ENCODE measurements at places on chromosomes 11 and 22.

GRCh38 chr22:44448271-44448830 is 49.7 kb downstream of the RTL6 start:
- DNase-seq: peak; percentile 63

DNA sequence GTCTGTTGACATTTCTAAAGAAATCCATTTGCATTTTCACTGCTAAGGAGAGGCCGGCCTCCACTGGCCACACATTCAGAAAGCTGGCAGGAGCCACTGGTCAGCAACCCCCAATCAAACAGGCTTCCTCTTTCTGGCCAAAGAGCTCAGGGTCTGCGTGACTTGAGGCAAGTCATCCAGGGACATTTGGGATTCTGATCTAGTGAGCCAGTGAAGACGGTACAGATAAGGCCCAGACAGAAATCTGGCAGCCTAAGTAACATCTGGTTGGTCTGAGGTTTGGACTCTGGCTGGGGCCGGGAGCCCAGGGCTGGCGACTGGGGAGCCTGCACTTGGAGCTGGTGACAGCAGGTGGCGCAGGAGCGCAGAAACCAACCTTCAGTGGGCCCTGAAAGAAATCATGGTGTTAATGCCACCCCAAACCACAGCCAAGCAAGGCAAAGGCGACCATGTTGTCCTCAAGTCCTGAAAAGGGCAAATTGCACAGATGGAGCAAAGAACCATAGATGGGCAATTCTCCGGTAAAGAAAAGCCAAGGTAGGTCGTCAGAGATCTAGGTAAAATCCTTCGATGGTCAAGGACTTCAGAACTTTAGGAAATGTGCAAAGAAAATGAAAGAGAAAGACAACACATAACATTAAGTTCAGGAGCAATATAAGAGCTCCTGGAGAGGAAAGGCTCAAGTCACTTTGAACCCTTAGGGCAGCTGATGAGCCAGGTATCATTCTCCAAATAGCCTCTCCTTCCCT is 99.4 kb upstream of the BLID start:
- DNase-seq: peak; percentile 44

DNA sequence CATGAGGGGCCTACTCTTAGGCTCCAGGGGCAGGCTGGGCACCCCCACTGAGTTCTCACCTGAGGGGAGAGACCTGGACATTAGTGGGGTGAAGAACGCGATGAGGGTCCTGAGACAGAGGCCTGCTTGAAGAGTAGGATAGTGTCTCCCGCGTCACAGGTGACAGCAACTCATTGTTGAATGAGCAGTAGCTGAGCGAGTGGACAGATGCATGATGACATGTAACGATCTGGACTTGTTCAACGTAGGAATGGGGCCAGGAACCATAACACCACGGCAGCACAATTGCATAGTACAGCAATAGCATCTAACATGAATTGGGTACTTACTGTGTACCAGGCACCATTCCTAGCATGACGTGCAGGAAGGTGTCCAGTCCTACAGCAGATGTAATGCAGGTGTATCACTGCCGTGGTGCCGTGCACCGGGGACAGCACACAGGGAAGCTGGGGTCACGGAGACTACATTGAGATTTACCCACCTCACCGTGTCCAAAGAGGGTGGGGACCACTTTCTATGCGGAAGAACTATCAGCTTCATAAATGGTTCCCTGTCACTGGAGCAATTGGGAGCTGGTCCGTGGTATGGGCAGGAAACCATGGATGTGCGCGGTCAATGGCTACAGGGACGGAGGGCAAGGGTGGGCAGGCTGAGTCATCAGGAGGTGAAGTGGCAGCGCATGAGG is 1019.1 kb downstream of the TBC1D22A start:
- DNase-seq: no peak

GRCh38 chr11:82631722-82632630 is 101.7 kb downstream of the FAM181B start:
- DNase-seq: no peak

DNA sequence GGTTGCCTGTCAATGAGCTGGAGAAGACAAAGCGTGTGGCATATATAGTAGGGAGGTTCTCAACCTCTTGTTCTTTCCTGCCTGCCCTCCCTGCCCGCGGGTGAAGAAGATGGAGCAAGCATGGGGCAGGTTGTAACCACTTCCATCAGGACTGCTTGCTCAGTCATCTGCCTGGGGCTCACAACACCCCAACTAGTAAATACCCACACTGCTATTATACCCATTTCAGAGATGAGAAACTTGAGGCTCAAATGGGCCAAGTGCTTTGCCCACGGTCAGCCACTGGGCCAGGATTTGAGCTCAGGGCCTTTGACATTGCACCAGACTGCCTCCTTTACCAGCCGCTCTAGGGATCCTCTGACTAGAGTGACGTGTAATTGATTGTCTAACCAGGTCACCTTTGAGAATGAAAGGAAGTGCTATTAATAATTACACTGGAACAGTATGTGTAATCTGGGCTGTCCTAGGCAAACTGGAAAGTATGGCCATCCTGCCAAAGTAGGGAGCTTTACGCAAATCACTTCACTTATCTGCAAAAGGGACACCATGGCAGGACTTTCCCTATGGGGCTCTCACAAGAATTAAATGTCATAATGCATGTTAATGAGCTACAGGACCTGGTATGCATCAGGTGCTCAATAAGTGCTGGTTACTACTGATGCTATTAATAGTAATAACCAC is 2.8 kb upstream of the CDC42EP1 start:
- no peak for DNase-seq
